ENCODE measurements at places on chromosomes 4 and X.

DNA sequence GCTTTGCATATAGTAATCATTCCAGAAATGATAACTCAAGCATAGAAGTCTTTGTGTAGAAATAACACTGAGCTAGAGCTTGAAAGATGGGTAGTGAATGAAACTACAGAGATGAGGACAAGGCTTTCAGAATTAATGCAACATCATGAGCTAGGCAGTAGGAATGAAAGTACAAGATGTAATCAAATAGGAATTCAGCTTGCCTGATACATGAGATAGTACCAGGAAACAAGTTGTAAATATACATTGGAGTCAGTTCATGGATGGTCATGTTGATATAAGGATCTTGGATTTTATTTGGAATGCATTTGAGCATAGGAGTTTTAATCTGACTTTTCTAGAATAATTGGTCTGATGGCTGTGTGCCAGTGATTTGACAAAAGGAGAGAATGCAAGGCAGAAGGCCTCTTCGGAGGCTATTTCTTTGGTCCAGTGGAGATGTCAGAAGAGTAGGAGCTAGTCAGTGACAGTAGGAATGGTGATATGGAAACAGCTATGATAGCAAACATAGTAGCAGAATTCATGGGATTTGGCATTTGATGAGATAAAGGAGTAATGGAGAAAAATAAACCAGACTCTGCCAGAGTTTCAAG, 206.4 kb upstream of the PACRGL start:
- DNase-seq, result no peak

- no peak for DNase-seq
Measured at GRCh38 chr4:113616443-113616842, 145.1 kb downstream of the CAMK2D start.

DNA sequence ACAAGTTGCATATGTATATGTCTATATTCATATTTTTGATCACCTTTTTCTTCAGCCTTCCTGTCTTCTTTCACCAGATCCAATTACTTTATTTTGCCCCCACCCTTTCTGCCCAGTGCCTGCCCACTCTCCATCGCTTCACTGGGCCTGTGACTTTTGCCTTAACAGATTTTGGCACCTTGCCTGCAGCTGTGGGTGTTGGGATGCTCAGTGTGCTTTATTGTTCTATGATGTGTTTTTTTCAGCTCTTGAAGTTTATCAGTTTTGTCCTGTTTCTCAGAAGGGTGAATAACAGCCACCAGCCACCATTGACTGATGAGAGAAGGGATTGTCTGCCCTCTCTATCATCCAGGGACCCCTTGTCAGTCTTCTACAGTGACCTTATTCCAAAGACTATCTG, 77.2 kb upstream of the GALNT7 start:
- DNase-seq, result no peak

DNA sequence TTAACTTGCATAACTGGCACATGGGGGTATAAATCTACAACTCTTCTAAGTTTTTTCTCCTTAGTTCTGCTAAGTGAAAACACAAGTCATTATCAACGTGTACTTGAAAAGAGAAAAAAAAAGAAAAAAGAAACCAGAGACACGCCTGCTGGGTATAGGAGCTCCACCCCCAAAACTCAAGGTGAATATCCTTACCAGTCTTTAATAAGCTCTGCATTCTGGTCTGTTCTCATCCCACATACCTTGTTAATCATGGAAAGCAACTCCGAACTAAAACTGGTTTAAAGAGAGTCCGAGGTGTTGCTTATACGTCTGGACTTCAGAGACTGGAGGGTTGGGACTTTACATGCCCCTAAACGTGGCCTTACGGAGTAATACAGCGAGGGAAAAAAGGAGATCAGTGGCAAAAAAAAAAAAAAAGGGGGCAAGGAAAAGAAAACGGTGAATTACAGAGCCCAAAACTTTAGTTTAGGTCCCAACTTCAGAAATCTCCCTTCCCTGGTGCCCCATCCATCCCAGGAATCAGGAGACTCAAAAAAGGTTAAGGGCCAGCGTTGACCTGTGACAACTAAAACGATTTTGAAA, 1.0 kb downstream of the PGRMC2 start:
- DNase-seq, result no peak

GRCh38 chr4:108775921-108776320, 13.1 kb upstream of the ETNPPL start:
- DNase-seq, result no peak

Data from T-helper 1 cell (primary cell).